ENCODE measurements at places on chromosomes 7 and 10. TPM values are rescaled to one million over a fixed set of nuclear protein-coding genes. Genes with fewer than 3 reads are reported as not detected.
A peak's percentile ranks its signal among the peaks of the same experiment; 100 is the strongest.

DNA sequence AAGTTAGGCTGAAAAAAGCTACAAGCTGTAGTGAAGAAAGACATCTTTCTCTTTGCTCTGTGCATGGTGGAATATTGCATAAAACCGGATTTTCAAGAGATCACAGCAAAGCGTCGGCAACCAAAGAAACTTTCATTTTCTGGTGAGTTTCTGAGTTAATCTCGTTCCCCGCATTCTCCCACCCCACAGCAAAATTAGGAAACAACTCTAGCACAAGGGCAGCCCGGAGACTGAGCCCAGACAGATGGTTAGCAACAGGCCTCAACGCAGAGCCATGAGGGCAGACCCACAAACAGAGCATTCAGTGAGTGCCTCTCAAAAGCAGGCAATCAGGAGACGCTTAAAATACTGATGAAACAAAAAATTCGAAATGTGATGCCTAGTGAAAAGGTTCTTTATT is 396.1 kb upstream of the KLF6 start:
- no peak for DNase-seq

DNA sequence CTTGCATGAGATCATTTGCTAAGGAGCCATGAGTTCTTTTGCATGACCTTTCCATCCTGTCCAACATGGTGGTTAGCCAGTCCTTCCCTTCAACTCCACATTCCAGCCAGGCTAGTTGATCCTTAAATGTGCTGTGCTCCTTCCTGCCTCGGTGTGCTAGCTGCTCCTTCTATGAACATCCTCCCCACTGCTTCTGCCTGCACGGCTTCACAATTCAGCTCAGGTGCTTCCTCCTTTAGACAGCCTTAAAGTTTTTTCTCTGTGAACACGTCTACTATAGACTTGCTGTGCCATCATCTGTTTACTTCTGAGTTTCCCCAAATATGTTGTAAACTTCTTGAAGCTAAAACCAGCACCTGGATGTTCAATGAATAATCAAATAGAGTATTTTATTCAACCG is 95.5 kb downstream of the OTUD1 start:
- no peak for DNase-seq

DNA sequence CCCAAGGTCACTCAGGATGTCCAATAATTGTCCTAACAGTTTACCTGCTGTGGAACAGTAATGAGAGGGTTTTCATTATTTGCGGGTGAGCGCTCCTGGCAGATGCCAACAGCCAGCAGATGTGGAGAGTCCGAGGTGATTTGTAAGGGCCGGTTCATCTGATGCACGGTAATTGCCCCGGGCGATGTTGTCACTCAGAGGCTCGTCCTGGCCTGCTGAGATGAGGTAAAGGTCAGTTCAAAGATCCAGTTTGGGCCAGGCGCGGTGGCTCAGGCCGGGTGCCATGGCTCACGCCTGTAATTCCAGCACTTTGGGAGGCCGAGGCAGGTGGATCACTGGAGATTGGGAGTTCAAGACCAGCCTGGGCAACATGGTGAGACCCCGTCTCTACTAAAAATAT is 16.9 kb downstream of the LHPP start:
- DNase-seq, result no peak

GRCh38 chr7:90412458-90413184 is 9.4 kb downstream of the CLDN12 start:
- DNase-seq, result peak; percentile 15

GRCh38 chr7:42222125-42222524 is 14.9 kb downstream of the GLI3 start:
- no peak for DNase-seq

DNA sequence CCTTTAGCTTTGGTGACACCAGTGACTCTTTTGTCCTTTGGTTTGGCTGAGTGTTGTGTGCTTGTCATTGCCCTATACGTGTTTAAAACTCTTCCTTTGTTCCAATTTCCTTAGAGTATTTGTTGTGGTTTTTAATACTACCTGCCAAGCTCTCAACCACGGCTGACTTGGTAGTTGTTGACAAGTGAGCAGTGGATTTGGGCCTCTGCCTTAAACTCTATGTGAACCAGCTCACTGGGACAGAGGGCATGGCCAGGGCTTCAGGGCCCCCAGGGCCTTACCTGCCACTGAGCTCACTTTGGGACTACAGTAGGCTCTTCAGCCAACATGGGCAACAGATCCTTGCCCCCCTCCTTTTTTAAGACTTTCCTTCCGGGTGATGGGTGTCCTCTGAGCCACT is 9.6 kb upstream of the DMBT1 start:
- DNase-seq, result no peak

DNA sequence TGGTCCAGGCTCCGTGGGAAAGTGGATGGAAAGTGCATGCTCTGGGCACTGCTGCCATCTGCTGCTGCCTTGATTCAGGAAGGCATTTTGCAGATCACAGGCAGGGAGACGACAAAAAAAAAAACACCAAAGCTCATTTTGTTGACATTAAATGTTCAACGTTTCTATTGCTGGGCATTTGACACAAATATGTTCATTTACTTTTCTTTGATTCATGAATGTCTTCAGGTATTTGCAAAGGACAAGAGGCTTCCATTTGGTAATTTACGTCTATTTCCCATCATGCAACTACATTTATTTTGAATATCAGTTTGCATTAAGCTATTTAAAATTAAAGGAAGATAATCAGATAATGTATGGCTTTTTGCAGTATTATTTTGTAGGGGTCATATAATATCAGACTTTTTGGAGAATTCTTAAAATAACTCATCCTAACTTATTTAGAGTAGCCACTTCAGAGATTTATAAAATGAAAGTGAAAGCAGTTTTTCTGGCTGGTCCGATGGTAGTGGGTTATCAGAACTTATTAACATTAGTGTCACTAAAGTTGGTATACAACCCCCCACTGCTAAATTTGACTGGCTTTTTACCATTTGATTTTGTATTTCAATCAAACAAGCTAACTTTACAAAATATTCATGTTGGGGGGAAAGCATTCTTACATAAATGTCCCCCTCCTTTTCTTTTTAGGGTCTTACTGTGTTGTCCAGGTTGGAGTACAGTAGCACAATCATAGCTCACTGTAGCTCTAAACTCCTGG is 65.3 kb downstream of the PDIA4 start:
- peak; percentile 72 for DNase-seq

Gene ADCY1
- total RNA-seq, result 0.56 TPM

Gene WDFY4
- total RNA-seq, result not detected

Gene FGFBP3
- 0.20 TPM for total RNA-seq

Gene CFAP46
- 1.8 TPM for total RNA-seq

Gene VWDE
- total RNA-seq, result 1.0 TPM

Gene CDK5
- total RNA-seq, result 18.6 TPM
